ENCODE measurements at places on chromosomes 13 and 19. TPM values are rescaled to one million over a fixed set of nuclear protein-coding genes. Genes with fewer than 3 reads are reported as not detected.

Gene KIR2DL1
- total RNA-seq: not detected

Gene SMIM24
- total RNA-seq: 81.2 TPM

Gene OLFM2
- total RNA-seq: 33.1 TPM

Gene FOSB
- total RNA-seq: 37.9 TPM

Gene PRR36
- total RNA-seq: 0.40 TPM

Gene SLC17A7
- total RNA-seq: 0.13 TPM

Gene SYNE4
- 8.9 TPM for total RNA-seq

Gene TRIP10
- 48.8 TPM for total RNA-seq

Gene ATP4A
- total RNA-seq: 5.0 TPM

Gene MBD3L2
- not detected for total RNA-seq

Gene NLRP8
- not detected for total RNA-seq

Gene CATSPERD
- not detected for total RNA-seq

Gene KLF1
- 0.37 TPM for total RNA-seq

Gene RHPN2
- 67.9 TPM for total RNA-seq

Gene NXNL1
- not detected for total RNA-seq

- no peak for DNase-seq
These were observed 163.5 kb downstream of the PAN3 start for GRCh38 chr13:28301839-28302238.

GRCh38 chr19:42124386-42124901 is 7.8 kb downstream of the POU2F2 start:
- no peak for DNase-seq

DNA sequence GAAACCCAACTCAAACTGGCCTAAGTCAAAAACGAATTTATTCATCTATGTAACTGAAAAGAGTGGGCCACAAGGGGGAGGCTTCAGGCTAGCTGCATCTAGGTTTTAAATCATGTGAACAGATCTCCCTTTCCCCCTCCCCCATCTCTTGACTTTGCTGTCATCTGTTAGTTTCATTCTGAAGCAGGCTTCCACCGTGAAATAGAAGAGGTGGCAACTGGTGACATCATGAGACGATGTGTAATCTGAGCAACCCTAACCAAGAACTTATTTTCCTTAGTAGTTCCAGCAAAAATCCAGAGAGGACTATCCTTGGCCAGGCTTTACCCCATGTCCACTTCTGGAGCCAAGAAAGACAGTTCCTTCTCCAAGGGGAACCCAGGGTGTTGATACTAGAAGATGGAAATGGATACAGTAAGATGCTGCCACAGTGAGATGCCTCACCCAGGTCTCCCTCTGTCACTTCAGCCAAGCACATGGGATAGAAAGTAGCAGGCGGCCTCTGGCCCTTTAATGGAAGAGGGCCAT is 9.4 kb downstream of the SAMD4B start:
- DNase-seq: no peak

GRCh38 chr13:42762917-42763316 is 18.5 kb upstream of the FAM216B start:
- DNase-seq: peak; percentile 18

DNA sequence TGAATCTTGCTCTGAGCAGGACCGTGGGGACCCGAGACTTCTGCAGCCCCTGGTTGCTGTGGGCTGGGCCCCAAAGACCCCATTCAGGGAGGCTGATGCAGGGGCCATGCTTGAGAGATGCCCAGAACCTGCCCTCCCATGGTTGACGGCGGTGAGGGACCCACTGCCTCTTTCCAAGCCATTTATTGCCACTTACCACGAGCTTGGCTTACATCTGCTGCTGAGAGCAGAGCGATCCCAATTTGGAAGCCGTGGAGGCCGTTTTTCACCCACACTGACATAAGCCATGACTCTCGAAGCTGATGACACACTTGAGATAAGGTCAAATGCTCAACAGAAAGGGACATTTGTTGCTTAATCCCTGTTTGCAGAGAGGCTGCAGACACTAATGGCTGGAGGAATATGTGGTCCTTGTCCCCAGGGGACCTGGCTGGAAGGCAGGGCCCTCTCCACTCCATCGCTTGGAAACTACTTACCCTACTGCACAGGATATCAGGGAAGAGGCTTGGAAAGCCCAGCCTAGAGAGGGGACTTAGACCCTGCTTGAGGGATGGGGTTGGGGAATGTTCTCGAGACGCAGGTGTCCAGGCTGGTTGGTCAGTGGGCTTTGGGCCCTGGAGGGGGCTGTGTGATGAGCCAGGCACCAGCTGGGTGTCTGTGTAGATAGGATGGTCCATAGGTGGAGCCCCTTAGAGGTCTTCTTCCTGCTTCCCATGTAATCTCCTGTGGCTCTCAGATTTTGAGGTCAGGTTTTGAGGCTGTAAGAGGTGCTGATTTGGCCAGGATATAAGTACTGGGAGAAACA is 15.3 kb downstream of the ZNF536 start:
- no peak for DNase-seq

DNA sequence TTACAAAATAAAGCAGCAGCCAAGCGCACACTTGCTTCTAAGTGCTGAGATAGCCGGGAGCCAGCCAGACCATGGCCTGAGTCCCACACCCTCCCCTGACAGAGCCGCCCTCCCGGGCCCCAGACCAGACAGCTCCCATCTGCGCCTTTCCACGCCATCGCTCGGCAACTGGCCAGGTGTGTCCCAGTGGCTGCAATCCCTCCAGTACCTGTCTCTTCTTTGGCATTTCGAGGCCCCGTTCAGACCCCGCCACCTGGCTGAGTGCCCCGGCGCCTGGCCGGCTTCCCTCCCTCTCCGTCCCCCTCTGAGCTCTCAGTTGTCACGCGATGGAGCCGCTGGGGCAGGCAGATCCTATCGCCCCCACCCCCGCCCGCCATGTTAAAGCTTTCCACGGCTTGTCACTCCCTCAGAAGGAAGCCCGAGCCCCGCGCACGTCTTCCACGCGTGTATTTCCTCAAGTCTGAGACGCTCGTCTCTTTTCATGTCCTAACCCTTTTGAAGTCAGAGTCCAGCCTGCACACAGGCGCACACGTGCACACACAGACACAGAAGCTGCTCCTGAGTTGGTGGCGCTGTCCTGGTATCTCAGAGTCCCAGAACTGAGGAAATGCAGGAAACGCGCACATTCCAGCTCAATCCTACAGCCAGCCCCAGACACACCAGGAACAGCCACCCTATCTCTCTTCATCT is 7.9 kb downstream of the MLLT1 start:
- DNase-seq: peak; percentile 76

- no peak for DNase-seq
These were observed 35.4 kb downstream of the PCCA start for GRCh38 chr13:100124265-100124664.

- DNase-seq: no peak
These were observed 27.2 kb upstream of the CALM3 start for GRCh38 chr19:46573679-46574498.

- peak; percentile 60 for DNase-seq
These were observed at the start of gene ARHGEF1 for GRCh38 chr19:41882568-41883462. ARHGEF1 (plus strand) TSS chr19:41883184; CDS start chr19:41888083, 4,899 bp downstream.

GRCh38 chr19:2391118-2391725 is 31.2 kb downstream of the TMPRSS9 start:
- peak; percentile 81 for DNase-seq

GRCh38 chr13:99690426-99691174 is 189.3 kb downstream of the TM9SF2 start:
- no peak for DNase-seq

- no peak for DNase-seq
These were observed 179.8 kb upstream of the RFC3 start for GRCh38 chr13:33637978-33638743.

DNA sequence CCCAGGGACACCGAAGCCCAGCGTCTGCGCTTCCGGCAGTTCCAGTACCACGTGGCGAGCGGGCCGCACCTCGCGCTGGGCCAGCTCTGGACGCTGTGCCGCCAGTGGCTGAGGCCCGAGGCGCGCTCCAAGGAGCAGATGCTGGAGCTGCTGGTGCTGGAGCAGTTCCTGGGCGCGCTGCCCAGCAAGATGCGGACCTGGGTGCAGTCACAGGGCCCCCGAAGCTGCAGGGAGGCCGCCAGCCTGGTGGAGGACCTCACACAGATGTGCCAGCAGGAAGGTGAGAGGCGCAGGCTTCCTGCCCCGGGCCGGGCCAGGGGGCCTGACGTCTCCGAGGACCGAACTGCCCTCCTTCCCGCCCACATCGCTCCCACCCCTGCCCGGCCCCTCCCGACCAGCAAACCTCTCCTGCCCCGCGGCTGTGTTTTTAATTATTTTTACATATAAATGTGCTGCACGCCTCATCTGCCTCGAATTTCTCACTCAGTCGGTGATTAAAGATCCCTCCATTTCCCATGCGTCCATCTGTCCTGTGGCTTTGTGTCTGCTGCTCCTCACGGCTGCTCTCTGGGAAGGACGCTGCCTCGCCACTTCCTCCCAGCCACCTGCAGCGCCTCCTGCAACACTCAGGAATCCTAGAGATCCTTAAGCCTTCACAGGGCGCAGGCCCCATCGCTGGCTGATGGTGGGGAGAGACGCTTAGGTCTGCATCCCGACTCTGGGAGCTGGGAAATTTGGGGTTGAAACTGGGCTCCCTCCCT is 4.3 kb downstream of the ZSCAN1 start:
- DNase-seq: no peak

GRCh38 chr13:25116044-25116443 is 20.1 kb downstream of the PABPC3 start:
- DNase-seq: no peak

GRCh38 chr13:57437587-57437986 is 194.0 kb upstream of the PCDH17 start:
- DNase-seq: peak; percentile 28

DNA sequence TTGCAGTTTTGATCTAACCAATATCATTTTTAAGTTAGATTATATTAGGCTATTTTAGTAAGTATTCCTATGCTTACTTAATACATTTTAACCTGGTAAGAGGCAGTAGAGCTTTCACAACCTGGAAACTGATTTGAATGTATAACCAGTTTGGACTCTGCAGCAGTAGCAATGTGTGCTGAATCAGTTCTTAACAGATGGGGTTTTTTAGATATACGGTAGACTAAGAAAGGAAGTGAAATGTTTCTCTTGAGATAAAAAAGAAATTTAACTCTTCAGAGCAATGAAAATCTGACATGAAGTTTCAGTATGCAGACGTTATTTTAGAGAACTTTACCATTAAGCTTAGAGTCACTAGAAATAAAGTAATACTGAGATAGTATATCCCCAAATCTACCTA is 2.7 kb downstream of the NBEA start:
- no peak for DNase-seq

DNA sequence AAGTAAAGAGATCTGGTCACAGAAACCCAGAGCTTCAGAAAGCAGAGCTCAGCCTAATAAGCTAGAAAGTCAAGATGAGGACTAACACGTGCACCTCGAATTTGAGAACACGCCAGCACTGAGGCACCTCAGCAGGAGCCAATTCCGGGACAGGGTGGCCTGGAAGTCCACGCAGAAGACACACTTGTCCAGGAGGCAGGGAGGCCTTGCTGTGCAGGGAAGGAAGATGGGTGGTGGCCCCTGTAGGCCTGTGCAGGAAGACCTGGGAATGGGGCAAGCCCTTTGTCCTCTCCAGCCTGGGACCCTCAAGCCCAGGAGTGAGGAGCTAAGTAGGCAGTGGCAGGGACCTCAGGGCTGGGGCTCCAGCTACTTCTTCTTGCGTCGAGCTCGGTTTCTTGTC is 16.3 kb upstream of the VSTM2B start:
- DNase-seq: no peak

- no peak for DNase-seq
These were observed 654 bp upstream of the MEGF8 start for GRCh38 chr19:42324655-42325307.

DNA sequence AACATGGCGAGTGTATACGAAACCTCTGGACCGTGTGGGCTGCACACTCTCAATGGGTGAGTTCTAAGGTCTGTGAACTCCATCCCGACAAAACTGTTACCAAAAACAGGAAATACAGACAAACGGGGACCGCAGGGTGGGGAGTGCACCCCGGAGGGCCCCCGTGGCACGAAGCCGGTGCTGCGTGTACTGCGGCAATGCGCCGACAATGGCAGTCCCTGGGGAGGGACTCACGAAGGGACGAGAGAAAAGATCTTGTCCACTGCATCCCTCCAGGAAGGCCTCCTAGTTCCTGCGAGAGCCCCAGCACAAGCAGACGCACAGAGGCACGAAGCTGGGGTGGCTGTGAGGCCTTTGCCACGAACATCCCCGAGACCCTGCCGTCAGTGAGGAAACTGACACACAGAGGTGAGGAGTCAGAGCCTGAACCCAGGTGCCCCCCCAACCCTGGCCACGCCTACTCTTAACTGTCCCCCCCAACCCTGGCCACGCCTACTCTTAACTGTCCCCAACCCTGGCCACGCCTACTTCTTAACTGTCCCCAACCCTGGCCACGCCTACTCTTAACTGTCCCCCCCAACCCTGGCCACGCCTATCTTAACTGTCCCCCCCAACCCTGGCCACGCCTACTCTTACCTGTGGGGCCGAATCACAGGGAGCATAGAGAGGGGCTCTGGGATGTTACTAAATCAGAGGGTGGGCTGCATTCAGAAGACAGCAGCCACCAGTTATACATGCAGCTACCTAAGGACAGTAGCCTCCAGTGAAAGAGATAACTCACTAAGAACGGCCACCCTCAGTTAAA is 4.2 kb downstream of the MED16 start:
- no peak for DNase-seq

GRCh38 chr19:3535563-3535965 is 3.4 kb upstream of the TEKTIP1 start:
- DNase-seq: no peak

GRCh38 chr19:19849056-19849455 is 16.6 kb upstream of the ZNF253 start:
- DNase-seq: no peak

DNA sequence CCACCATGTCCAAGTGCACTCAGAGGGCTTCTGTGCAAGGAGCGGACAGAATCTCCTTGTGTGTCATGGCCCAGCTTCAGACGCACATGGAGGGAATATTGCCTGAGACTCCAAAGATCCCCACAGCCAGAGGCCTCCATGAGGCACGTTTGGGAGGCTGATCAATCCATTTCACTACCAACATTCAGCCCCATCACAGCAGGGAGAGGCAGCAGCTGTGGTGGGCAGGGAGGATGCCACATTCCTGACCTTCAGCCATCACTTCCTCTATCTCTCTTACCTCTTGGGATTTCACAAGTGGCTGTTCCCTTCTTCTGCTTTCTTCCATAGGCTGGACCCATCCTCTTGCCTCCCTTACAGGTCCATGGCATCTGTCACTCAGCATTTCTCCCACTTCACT is 82.4 kb upstream of the MBNL2 start:
- DNase-seq: no peak

DNA sequence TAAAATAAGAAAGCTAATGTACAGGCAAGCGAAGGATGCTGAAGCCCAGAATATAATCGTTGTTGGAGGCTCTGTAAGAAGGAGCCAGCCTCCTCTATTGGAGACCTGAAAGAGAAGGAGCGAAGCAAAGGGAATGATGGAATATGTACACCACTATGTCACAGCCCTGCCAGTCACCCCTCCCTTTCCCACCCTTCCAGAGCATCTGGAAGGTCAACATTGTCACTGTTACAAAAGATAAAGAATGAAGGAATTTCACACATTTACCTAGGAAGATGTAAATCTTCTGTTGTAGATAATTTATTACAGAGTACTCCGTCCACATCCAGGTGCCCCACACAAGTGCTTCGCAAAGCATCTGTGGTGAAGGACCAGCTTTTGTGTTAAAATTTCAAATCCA is 39.7 kb upstream of the SACS start:
- DNase-seq: no peak
